ENCODE measurements at places on chromosomes 12 and 14.

DNA sequence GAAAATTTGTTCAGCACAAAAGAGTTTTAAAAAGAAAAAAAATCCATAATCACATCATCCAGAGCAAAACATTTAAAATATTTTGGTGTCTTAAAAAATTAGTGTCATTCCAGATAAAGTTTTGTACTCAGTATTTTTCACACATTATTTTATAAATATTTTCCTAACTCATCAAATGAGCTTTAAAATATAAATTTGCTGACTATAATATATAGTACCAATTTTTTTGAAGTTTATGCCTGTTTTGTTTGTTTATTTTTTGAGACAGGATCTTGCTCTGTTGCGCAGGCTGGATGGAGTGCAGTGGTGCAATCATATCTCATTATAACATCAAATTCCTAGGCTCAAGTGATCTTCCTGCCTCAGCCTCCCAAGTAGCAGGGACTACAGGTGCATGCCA lies 164.1 kb downstream of the SLC41A2 start:
- H3K27ac ChIP-seq = no peak overlapping the region
- peaks cover 2% of the 10 kb centered on the region for H3K4me1 ChIP-seq
- H3K27me3 ChIP-seq = peaks cover 12% of the 10 kb centered on the region

DNA sequence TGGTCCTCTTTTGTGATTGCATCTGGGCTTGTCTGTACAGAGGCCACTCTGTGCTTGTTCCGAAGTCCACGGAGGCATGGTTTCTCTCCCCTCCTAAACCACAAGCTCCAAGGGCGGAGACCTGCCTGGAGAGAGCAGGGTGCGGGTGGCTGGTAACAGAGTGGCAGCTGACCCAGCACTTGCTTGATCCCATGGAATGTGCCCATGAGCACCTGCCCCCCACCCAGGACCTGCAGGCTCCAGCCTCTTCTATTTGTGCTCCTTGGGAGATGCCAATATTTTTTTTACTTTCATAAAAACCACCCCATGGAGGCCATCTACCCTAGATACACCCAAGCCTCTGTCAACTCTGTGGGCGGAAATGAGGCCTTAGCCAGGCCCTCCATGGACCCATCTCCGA lies 104.7 kb downstream of the PRMT8 start:
- peaks cover 3% of the 10 kb centered on the region for H3K27me3 ChIP-seq
- no peak for DNase-seq
- H3K36me3 ChIP-seq = no peaks in the 10 kb centered on the region
- H3K4me1 ChIP-seq = no peaks in the 10 kb centered on the region
- H3K27ac ChIP-seq = no peak overlapping the region

DNA sequence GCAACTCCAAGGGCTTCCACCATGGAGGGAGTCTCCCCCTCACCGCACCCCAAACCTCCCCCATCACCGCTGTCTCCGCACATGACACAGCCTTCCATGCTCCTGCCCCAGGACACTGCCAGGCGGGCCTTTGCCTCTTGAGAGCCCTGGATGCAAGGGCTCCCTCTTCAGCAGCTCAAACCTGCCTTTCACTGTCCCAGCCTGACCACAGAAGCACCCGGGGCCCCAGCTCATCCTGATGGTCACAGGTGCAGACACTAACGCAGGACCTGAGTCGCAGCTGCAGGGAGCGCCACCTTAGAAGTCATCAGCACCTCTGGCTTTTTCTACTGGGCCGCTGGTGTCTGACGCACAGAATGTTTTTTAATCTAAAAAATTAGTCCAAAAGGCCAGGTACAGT lies 54.0 kb downstream of the SYNE3 start:
- H3K27ac ChIP-seq = no peak overlapping the region
- peaks cover 34% of the 10 kb centered on the region for H3K4me1 ChIP-seq
- H3K27me3 ChIP-seq = no peaks in the 10 kb centered on the region
- H3K4me3 ChIP-seq = no peak overlapping the region
- DNase-seq = no peak
- H3K36me3 ChIP-seq = peaks cover 56% of the 10 kb centered on the region

- H3K4me1 ChIP-seq = peaks cover 21% of the 10 kb centered on the region
- H3K27me3 ChIP-seq = peaks cover 21% of the 10 kb centered on the region
- peaks cover under 1% of the 10 kb centered on the region for H3K36me3 ChIP-seq
These were observed 21.8 kb downstream of the PDE6H start for GRCh38 chr12:14994610-14995009.

DNA sequence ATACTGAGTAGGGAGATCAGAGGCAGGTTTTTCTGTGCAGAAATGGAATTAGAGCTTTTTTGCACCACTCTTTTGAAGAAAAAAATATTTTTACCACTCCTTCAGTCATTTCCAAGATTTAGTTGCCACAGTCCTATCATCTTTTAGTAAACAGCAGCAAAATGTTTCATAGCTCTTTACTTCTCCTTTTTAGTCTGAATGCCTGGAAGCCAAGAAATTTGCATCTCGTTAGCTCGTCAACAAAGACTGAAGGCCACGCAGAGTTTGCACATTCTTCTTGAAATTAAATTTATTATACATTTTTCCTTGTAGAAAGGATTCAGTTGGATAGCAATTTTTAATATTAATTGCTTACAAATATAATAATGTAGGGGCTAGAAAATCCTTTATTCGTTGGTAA lies 544.5 kb upstream of the ATP2B1 start:
- H3K27me3 ChIP-seq = peaks cover 8% of the 10 kb centered on the region
- H3K4me3 ChIP-seq = no peak overlapping the region
- DNase-seq = no peak
- H3K4me1 ChIP-seq = peaks cover 4% of the 10 kb centered on the region

DNA sequence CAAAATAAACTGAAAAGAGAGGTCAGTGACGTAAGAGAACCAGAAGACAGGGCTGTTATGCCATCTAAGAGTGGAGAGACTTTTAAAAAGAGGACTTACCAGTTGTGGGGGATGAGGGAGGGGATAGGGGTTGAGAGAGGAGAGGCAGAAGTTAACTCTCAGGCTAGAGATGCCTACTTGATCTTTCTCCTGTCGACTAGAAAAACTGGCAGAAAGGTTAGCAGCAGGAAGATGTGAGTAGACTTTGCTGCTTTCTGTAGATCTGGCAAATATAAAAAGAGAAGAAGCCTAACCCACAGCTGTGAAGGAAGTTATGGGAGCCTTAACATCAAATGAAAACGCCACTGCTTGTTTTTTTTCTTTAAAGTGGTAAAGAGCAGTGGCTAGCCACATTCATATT lies 10.7 kb downstream of the CREBL2 start:
- no peaks in the 10 kb centered on the region for H3K27me3 ChIP-seq
- H3K4me3 ChIP-seq = peak overlapping the region; percentile 53
- peak; percentile 71 for DNase-seq

DNA sequence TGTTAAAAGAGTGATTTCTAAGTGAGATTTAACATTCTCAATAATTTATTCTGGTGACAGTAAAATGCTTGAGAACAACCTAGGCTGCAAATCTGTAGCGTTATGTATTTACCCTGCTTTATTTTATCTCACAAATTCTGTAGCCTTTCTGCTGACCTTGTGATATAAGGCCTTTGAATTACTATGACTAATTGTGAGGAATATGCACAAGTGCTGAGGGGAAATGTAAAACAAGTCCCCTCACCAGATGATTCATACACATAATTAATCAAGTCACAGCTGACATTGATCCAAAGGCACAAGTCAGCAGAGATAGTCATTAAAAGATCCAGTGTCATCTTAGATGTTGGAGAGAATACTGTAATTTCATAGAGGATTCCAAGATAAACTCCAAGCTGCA lies 992.7 kb upstream of the USP15 start:
- no peaks in the 10 kb centered on the region for H3K4me1 ChIP-seq
- H3K27ac ChIP-seq = no peak overlapping the region
- no peak overlapping the region for H3K4me3 ChIP-seq
- H3K27me3 ChIP-seq = no peaks in the 10 kb centered on the region
- DNase-seq = no peak
- H3K36me3 ChIP-seq = no peaks in the 10 kb centered on the region

DNA sequence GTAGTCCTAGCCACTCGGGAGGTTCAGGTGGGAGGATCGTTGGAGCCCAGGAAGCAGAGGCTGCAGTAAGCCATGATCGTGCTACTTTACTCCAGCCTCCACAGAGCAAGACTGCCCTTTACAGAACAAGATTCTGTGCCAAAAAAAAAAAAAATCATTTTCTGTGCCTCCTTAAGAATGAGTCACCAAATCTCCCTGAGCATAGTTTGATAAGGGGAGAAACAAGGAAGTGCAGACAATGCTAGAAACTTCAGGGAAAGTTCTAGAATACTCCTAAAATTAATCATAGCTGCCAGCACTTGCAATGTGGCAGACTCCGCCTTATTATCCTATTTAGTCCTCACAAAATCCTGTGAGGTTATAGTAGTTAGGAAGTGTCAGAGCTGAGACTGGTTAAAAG lies 74.5 kb downstream of the KCNK10 start:
- peaks cover 2% of the 10 kb centered on the region for H3K27me3 ChIP-seq
- no peaks in the 10 kb centered on the region for H3K36me3 ChIP-seq
- no peak overlapping the region for H3K27ac ChIP-seq

DNA sequence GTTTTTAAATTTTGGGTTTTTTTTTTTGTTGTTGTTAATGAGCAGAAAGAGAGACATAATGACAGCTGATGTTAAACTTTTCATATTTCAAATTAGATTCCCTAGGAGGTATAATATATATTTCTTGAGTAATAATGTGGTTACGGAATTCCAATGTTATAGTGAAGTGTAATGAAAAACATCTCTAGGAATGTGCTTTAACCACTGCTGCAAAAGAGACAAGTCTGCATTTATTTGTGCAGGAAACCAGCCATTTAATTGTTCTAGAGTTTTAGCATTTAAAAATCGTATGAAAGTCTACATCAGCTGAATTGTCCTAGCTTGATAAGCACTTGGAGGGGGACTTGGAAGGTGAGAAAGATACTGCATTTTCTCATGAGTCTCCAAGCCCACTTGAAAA lies 14.3 kb downstream of the SERPINA10 start:
- H3K4me1 ChIP-seq = no peaks in the 10 kb centered on the region
- peaks cover 3% of the 10 kb centered on the region for H3K27me3 ChIP-seq
- DNase-seq = no peak
- H3K4me3 ChIP-seq = no peak overlapping the region
- H3K27ac ChIP-seq = no peak overlapping the region

DNA sequence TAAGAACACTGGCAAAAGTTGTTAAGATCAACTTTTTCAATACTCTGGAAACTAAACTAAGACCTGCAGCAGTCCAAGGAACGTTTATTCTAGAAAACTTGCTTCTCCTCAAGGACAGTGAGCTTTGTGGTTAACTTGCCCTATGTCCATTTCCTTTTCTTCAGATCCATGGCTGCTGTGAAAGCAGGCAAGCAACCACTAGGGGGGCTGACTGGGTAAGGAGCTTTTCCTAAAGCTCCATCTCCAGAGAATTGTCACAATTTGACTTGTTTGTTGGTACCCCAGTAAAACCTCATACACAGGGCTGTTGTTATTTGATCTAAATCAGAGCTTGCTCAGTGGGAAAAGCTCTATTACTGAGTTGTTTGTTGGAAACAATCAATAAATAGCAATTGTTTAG lies 10.1 kb upstream of the RPL10L start:
- H3K27ac ChIP-seq = no peak overlapping the region
- no peaks in the 10 kb centered on the region for H3K4me1 ChIP-seq
- no peak for DNase-seq
- no peaks in the 10 kb centered on the region for H3K36me3 ChIP-seq

DNA sequence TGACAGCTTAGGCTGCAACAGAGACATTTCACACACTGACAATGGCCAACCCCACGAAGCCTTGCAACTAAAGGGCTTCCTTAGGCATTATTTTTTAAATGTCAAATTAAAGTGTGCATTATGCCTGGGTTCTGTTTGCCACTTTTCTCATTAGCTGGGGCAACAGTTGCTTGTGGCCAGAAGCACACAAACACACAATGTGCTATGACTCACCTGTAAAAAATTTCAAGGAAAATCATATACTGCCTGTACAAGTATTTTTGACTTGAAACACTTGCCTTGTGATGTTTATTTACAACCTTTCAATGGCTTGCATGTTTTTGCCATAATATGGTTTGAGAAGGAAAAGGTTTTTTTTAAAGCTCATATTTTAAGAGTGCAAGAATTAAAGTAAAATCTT lies 1.9 kb downstream of the NTN4 start:
- no peak overlapping the region for H3K27ac ChIP-seq
- H3K27me3 ChIP-seq = peaks cover 72% of the 10 kb centered on the region
- H3K4me1 ChIP-seq = peaks cover 10% of the 10 kb centered on the region
- no peak overlapping the region for H3K4me3 ChIP-seq

DNA sequence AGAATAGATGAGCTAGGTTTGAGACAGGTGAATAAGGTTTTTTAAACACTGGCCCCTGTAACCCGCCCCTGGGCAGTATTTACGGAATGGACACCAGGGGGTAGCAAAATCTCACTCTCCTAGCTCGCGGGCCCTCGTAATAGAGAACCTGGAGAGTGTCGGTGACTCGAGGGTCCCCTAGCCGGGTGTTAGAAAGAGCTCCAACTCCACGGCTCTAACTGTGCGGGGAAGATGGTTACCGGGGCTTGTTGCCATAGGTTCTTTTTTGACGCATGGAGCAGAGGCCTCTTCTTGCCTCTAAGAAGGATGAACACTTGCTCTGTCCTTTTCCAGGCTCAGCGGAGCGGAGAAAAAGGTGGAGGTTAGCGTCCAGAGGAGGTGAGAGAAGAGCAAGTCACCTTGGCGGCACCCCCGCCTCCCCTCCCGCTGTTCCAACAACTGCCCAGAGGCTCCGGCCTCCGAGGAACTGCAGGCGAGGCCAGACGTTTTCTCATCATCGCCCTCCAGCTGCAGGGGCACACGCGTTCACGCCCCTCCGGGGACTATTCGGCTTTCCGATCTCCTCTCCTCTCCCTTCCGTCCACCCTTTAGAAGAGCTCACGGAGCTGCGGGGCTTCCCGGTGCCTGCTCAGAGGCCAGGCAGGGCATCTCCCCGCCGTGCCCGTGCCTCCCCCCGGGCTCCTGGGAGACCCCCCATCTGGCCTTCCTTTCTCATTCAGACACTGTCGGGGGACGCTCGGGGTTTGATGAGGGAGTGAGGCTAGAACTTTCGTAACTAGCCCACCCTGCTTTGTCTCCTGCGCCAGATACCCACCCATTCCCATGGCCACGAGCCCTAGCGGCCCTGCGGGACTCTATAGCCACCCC lies 1.4 kb upstream of the ARHGEF40 start:
- H3K4me1 ChIP-seq = peaks cover 33% of the 10 kb centered on the region
- peak; percentile 82 for DNase-seq
- peak overlapping the region; percentile 73 for H3K4me3 ChIP-seq
- H3K36me3 ChIP-seq = peaks cover 1% of the 10 kb centered on the region
- H3K27ac ChIP-seq = no peak overlapping the region
- H3K27me3 ChIP-seq = peaks cover 81% of the 10 kb centered on the region

GRCh38 chr12:82554529-82554928 lies 132.2 kb upstream of the TMTC2 start:
- no peak for DNase-seq
- no peak overlapping the region for H3K27ac ChIP-seq
- no peaks in the 10 kb centered on the region for H3K27me3 ChIP-seq
- H3K4me1 ChIP-seq = no peaks in the 10 kb centered on the region

DNA sequence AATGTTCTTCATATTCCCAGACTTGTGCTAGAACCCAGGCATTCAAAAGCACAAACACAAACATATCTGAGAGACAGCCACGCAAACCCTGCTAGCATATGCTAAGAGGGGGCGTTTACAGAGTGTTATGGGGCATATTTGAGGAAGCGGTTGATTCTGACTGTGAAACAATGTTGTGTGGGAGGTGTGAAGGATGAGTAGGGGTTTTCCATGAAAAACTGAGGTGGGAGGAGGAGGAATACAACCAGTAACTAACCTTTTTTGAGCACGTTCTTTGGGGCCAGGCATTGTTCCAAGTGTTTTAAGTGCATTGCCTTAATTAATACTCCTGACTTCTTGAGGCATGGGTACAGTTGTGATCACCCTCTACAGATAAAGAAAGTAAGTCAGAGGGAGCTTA lies 499.5 kb downstream of the AACS start:
- no peaks in the 10 kb centered on the region for H3K27me3 ChIP-seq
- no peak for DNase-seq
- no peaks in the 10 kb centered on the region for H3K36me3 ChIP-seq
- no peak overlapping the region for H3K27ac ChIP-seq
- no peaks in the 10 kb centered on the region for H3K4me1 ChIP-seq

Measured in activated CD4-positive, alpha-beta T cell treated with anti-CD3 and anti-CD28 coated beads, Interleukin-2, amount 10 ng/mL, durations not matched to agents 24 days and 14 days (primary cell).